Stimulated activated CD4-positive, alpha-beta T cell treated with anti-CD3 and anti-CD28 coated beads, Interleukin-4, amount 100 ng/mL, for 48 hours (primary cell): ENCODE measurements at places on chromosomes 12 and 14.
A peak's percentile ranks its signal among the peaks of the same experiment; 100 is the strongest.

DNA sequence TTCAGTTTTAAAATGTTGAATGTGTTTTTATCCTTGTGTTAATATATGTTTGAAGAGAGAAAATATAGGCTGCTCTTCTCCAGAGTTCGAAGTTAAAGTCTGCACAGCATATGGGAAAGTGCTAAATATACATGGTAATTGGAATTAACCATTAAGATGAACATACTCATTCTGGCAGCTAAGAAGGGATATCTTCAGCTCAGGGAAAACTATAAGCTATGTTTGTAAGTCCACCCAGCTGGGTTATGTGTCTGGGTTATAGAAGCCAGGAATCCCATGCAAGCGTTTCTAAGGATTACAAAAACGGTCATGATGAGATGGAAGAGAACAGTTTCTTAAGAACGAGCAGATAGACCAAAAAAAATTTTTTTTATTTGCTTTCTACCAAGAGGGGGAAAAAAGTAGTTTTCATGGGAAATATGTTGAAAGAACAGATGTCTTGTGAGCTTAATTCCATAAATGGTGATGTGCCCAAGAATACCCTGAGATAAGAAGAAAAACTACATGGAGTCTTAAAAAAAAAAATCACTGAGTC lies 198.9 kb downstream of the FBXL14 start:
- no peak for DNase-seq

DNA sequence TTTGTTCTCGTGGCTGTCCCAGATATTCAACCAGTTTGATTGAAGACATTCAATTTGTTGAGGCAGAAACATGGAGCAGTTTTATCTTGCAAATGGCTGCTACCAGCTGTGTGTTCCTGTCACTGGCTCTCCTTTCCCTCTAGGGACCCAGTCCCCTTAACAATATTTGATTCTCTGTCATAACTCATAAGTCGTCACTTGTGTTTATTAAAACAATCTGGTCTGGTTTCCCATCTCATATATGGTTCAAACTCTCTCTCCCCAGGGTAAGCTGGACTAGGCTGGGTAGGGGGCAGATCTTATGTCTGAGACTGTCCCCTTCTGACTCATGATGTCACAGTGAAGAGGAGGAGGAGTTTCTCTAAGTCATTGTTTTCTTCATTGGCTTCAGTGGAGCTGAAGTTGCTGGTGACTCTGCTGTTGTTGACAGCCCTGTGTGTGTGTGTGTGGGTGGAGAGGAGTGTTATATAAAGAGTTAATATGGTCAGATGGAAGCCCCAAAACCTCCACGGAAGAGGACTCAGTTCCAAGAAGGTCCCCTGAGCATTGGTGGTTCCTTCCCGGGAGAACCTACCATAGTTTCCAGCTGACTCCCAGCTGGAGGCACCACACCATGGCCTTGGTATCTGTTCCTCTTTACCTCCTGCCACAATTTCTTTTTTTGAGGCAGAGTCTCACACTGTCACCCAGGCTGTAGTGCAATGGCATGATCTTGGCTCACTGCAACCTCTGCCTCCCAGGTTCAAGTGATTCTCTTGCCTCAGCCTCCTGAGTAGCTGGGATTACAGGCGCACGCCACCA lies 16.1 kb upstream of the GNG2 start:
- no peak for DNase-seq

GRCh38 chr12:68953536-68953935 lies 20.6 kb upstream of the CPM start:
- DNase-seq = no peak

- no peak for DNase-seq
Measured at GRCh38 chr14:30381861-30382480, 177.0 kb upstream of the G2E3 start.

GRCh38 chr14:73633116-73634010 lies 11.4 kb upstream of the DNAL1 start:
- peak; percentile 35 for DNase-seq

DNA sequence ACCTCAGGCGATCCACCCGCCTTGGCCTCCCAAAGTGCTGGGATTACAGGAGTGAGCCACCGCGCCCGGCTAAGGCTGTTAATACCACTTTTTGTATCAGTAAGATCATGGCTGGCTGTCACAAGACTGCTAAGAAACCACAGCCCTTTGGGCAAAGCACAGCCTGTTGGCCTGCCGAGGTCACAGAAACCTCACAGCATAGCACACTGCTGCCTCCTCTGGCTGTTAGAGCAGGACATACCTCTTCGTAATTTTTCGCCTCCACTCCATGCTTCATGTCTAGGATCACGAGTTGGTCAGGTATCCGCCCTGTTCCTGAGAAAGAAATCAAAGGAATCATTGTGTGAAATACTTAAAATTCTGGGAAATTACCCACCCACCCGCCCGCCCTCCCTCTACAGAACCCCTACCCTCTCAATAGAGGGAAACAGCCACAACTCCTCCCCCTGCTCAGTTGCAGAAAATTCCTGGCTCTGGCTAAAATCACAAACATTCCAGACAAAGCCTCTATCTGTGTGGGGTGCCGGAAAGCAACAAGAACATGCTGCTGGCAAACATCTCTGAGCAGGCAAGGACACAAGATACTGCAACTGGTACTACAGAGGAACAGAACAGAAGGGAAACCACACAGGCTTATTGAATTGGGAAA lies 20.7 kb upstream of the NEK9 start:
- no peak for DNase-seq

DNA sequence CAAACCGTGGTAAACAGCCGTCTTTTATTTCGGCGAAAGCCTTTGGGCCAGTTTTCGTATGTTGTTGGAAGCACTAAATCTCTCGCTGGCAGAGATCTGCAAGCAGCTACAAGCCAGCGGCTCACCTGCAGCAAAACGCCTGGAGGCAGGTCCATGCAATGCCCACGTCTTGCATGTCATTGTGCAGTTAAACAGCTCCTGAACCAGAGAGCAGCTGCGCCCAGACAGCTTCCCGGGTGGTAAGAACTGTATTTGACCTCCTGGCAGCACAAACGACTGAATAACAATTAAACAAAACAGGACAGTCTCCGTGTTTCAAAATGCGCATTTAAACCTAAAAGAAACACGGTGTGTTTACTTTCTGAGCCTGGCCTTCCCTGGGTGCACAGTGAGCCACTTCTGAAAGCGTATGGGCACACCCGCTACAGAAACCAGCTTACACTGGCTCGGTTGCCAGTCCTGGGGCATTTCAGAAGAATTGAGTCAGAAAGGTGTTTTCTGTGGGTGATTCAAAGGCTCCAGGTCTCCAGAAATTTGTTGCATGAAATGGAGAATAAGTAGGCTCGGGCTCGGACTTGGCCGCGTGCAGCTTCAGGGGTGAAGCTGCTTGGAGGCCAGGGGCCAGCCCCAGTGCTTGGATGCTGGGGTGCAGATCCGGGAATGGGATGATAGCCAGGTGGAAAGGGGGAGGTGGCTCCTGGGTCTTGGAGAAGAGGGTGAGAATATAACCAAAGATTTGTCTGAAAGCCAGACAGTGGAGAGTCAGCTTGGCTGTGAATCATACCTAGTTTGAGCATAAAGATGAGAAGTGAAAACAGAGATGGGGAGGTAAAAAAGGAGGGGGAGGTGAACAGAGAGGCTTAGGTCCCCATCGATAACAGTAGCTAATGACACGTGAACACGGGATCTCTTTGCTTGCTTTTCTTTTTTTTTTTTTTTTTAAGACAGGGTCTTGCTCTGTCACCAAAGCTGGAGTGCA lies 24.9 kb upstream of the FZD10 start:
- no peak for DNase-seq

- DNase-seq = no peak
Measured at GRCh38 chr12:47054659-47055058, 24.8 kb upstream of the PCED1B start.

- DNase-seq = no peak
Measured at GRCh38 chr14:96265383-96266095, 9.5 kb downstream of the BDKRB1 start.

DNA sequence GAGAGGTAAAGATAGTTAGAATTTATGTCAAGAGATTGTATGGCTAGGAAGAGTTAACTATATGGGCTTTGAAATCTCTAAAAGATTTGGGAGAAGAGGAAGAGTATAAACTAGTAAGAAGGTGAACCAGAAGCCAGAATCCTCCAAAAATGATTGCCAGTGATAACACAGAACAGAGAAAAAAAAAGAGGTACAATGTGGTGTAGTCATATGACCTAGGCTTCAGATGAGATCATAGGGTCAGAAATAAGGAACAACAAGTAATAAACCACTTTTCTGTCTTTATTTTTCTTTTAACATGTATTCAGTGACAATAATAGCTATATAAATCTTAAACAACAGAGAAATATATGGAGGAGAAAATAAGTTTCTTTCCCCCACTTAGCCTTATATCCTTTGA lies 2.0 kb upstream of the NECAP1 start:
- no peak for DNase-seq

DNA sequence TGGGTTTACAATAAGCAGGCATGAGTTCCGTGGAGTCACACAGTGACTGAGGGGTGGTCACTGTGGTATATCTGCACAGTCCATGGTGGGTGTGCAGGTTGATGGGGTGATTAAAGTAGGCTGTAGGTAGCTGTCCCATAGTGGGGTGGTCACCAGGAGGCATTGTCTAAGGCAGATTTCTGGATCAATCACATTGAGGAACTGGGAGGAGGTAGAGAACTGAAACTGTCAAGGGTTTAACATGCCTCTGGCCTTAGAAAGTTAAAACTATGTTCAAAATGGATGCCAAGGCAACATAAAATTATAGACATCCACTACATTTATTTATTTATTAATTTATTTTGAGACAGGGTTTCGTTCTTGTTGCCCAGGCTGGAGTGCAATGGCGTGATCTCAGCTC lies 8.3 kb downstream of the ADCK1 start:
- no peak for DNase-seq

DNA sequence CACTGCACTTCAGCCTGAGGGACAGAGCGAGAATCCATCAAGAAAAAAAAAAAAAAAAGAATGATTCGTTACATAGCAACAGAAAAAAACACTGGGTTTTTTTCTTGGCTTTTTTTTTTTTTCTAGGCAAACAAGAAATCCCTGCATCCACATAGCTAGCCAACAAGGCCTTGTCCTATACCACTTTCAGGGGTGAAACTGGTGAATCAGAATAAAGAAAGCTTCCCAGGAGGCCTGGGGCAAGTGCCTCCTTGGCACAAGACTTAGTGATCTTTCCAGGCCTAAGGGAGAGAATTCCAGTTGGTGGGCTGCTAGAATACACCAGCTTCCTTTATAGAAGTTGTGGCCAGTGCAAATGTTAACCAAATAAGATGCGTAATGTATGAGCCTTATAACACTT lies 90.0 kb downstream of the VCPKMT start:
- no peak for DNase-seq

DNA sequence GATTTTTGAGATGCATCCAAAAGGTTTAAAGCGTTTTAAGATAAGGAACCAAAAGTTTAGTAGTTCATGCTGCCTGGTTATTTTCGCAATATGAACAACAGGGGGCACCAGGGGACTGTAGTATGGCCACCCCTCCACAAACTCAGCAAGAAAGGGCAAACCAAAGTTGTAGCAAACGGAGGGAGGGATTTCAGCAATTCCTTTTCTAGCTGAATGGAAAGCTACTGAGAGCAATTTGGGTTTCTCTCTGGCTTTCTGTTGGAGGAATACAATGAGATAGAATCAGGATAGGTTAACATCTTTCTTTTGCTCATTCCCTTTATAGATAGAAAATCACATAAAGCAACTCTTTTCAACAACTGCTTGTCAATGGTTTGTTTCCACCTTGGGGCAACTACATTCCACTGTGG lies 62.5 kb downstream of the DRAM1 start:
- peak; percentile 29 for DNase-seq

DNA sequence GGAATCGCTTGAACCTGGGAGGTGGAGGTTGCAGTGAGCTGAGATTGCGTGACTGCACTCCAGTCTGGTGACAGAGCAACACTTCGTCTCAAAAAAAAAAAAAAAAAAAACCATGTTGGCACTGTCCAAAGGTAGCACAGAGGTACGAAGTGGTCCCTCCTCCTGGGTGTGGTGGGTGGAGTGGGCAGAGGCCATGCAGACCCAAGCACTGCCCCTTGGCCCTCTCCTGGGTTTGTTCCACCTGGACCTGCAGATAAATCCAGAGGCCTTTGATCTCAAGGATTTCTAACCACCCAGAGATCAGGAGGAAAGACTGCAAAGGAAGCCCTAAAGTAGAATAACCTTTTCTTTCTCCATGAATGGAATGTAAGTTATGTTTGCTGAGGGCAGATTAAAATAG lies 8.7 kb upstream of the GALNT6 start:
- no peak for DNase-seq

- no peak for DNase-seq
Measured at GRCh38 chr14:90005939-90006530, 50.3 kb downstream of the TDP1 start.

- no peak for DNase-seq
Measured at GRCh38 chr14:24282736-24283135, 11.3 kb upstream of the RABGGTA start.

GRCh38 chr14:103127861-103128598 lies 4.8 kb downstream of the TNFAIP2 start:
- DNase-seq = no peak

DNA sequence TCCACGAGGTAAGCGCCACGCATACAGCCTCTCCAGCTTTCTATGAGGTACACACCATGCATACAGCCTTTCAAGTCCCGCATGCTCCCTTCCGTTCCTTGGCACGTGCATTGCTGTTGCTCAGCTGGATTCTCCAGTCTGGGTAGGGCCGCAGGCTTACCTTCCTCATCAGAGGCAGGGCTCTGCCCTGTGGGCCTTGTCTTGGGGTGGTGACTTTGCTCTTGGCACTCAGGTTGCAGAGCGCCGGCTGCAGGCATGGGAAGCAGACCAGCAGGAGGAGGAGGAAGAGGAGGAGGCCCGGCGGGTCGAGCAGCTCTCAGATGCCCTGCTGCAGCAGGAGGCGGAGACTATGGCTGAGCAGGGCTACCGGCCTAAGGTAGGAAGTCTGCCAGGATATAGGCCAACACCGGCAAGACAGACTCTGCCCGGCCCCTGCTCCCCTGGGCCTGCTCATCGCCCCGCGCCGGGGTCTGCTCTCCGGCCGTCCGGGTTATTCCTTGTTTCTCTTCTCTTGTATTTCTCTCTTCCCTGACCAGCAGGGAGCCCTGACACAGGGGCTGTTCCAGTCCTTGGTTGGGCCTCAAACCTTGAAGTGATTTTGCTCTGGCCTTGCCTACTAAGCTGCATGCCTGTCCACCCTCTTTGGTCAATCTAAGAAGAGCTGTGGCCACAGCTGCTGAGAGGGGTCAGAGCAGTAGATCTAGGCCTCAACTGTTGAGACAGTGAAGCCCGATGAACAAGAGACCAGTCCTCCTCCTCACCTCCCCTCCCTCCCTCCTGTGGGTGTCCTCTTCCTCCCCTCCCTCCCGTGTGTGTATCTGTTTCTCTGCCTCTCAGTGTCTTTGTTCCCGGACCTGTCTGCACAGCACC lies 15.3 kb downstream of the TCHP start:
- no peak for DNase-seq

GRCh38 chr14:64723691-64724577 lies 19.7 kb downstream of the PLEKHG3 start:
- DNase-seq = no peak
